ENCODE measurements at places on chromosomes 16 and 17. TPM values are rescaled to one million over a fixed set of nuclear protein-coding genes. Genes with fewer than 3 reads are reported as not detected.

DNA sequence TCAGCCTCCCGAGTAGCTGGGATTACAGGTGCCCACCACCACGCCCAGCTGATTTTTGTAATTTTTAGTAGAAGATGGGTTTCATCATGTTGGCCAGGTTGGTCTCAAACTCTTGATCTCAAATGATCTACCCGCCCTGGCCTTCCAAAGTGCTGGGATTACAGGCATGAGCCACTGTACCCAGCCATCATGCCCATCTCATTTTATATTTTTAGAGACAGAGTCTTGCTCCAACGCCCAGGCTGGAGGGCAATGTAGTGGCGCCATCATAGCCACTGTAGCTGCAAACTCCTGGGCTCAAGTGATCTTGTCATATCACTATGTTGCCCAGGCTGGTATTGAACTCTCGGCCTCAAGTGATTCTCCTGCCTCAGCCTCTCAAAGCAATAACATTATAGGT, 43.2 kb upstream of the TRAP1 start:
- no peak for DNase-seq

DNA sequence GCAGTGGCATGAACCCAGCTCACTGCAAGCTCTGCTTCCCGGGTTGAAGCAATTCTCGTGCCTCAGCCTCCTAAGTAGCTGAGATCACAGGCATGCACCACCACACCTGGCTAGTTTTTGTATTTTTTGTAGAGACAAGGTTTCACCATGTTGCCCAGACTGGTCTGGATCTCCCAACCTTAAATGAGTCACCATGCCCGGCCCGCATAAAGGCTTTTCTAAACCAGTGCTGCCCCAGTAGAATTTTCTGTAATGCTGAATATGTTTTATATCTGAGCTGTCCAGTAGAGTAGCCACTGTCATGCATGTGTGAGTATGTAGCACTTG, 36.9 kb upstream of the WSB1 start:
- DNase-seq = no peak

CMTM2 gene
- total RNA-seq = not detected

SLC6A2 gene
- total RNA-seq = not detected

DNA sequence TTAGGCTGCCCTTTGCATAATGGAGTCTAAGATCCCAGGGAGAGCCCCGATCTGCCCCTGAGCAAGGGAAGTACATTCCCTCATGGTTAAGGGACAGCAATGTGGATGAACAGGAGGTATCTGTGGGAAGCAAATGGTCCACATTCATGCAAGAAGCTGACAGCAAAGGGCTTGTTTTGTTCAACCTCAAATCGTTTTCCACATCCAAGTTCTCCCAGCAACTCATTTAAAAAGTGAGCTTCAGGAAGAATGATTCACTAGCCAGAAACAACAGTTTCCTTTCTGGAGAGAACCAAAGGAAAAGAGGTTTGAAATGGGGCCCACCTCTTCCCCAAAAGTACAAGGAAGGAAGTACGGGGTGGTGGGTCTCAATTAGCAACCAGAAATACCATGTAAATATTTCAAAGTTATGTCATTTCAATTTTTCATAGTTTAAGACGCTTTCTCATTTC, 9.4 kb downstream of the HSPB9 start:
- DNase-seq = no peak

GLP2R gene
- total RNA-seq = 0.91 TPM

All from Daoy (cell line).